GM12878 (cell line): ENCODE measurements at places on chromosomes 3 and 15. TPM values are rescaled to one million over a fixed set of nuclear protein-coding genes. Genes with fewer than 3 reads are reported as not detected.

MAP1A gene
- total RNA-seq = 0.10 and 0.16 TPM in 2 replicates

FBLN2 gene
- 0.27 and 0.41 TPM in 2 replicates for total RNA-seq

TMEM212 gene
- total RNA-seq = not detected in 2 replicates

CAND2 gene
- 1.6 and 1.9 TPM in 2 replicates for total RNA-seq

ADAMTS7 gene
- total RNA-seq = 0.08 and 0.28 TPM in 2 replicates

AMIGO3 gene
- 0.18 TPM in 1 of 2 replicates, not detected in the other for total RNA-seq

MUSTN1 gene
- 0.51 and 1.2 TPM in 2 replicates for total RNA-seq

KIF15 gene
- 25.7 and 29.3 TPM in 2 replicates for total RNA-seq

NMNAT3 gene
- total RNA-seq = 0.16 TPM in 1 of 2 replicates, not detected in the other
